HT1080 (cell line): ENCODE measurements at places on chromosomes 1 and 21. TPM values are rescaled to one million over a fixed set of nuclear protein-coding genes. Genes with fewer than 3 reads are reported as not detected.

The AMY1A gene
- total RNA-seq = not detected in 2 replicates

- DNase-seq = no peak
These were observed 84.1 kb downstream of the LYPLAL1 start for GRCh38 chr1:219257751-219258150.

DNA sequence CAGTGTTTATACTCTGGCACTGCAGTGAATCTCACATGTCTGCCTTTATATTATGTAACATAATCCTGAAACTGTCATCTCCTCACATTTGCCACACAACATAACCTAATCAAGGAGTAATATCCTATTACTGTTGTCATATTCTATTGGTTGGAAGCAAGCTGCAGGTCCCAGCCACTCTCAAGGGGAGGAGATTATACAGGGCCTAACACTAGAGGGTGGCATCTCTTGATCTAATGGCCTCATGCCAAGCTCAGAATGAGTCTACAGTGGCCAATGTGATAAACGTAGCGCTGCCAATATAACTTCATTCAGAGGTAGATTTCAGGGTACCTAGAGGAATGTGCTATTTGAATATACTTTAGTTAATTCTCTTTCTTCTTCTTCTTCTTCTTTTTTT is 166.8 kb downstream of the BACH1 start:
- DNase-seq = no peak

DNA sequence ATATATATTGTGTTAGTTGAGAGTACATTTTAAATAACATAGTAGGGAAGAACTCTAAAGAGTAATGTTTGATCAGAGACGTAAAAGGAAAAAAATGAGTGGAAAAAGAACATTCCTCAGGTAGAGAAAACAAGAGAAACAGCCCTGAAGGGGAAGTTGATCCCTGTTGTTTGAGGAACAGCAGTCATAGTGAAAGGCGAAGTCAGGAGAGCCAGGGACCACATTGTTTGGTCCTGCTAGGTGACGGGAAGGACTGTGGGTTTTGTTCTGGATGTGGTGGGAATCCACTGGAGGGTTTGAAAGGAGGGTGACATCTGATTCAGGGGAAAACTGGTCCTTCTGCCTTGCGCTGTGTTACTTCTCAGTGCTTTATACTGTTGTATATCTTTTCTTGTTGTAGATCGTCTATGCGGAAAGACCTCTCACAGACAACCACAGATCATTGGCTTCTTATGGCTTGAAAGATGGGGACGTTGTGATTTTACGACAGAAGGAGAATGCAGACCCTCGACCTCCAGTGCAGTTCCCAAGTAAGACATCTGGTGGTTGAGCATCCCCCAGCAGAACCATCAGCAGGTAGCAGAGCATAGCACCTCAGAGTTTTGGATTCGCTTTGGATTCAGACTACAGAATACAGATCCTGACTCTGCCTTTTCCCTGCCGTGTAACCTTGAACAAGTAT is 9.2 kb downstream of the DDI2 start:
- DNase-seq = no peak
